ENCODE measurements at places on chromosomes 13 and 19.

DNA sequence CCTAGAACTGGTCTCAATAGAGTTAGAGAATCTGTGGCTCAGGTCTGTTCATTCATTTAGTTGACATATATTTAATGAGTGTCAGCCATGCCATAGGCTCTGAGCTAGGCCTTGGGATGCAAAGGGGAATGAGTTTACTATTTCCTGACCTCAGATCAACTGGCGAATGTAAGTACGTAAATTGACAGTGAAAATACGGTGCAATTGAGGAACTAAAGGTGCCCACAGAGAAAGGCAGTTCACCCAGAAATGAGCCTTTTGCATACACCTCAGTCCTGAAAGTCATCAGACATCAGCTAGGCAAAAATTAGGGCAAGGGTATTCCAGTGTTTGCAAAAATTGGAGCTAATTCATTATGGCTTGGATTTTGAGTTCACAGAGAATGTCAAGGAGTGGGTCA is 20.6 kb upstream of the UPF3A start:
- DNase-seq: no peak

- no peak for DNase-seq
Measured at GRCh38 chr19:13974073-13974472, 21.8 kb downstream of the DCAF15 start.

- no peak for DNase-seq
Measured at GRCh38 chr19:7676376-7676775, 514 bp upstream of the MCEMP1 start.

DNA sequence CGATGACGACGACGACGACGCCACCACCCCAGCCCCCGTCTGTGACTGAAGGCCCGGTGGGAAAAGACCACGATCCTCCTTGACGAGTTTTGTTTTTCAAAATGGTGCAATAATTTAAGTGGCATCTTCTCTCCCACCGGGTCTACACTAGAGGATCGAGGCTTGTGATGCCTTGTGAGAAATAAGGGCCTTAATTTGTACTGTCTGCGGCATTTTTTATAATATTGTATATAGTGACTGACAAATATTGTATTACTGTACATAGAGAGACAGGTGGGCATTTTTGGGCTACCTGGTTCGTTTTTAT is 2.5 kb downstream of the KLF2 start:
- DNase-seq: no peak

DNA sequence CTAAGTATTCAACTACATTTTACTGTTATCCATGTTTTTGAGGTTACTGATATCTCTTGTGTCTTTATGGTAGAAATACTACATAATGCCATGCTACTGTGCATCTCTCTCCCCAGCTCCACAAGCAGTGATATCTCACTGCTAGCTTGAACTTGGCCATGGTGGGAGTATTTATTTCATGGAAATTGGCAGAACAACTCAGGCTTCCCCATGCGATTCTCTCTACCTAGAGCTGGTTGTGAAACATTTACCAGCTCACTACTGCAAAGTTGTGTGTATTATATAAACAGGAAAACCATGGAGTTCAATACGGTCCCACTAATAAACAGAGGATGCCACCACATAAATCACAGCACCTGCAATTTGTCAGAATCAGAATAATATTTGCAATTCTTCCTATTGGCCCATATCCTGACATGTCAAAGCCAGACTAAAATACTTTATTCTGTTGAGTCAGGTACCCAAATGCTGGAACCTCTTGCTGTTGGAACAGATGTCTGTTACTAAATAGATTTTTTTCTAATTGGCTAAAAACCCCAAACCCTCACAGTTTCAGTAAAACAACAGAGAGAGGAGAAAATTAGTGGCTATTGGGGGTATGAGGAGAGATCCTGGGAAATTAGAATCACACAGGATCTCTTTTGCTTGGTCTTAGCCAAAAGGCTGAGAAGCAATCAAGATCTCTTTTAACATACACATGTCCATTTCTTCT is 91.4 kb upstream of the SLC10A2 start:
- DNase-seq: no peak

DNA sequence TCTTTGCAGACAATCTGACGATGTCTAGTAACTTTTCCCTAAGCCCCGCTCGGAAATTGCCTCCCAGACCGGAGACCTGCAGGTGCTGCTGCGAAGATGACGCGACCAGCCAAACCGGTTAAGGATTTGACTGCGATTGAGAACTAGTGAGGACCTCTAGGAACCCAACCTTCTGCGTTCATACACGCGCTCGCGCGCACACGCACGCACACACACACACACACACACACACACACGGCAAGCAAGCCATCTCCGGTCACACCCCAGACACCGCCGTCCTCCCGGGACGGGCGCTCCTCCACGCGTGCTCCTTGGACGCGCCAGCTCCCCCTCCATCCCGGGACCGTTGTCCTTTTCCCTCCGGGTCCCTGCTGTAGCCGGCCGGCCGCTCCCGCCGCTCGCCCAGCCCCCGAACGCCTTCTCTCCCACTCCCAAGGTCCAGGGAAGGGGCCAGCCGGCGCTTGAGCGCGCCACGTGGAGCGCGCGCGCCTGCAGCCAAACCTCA is 1.2 kb downstream of the TBC1D4 start:
- no peak for DNase-seq

GRCh38 chr13:79846386-79846785 is 365.4 kb downstream of the NDFIP2 start:
- no peak for DNase-seq

DNA sequence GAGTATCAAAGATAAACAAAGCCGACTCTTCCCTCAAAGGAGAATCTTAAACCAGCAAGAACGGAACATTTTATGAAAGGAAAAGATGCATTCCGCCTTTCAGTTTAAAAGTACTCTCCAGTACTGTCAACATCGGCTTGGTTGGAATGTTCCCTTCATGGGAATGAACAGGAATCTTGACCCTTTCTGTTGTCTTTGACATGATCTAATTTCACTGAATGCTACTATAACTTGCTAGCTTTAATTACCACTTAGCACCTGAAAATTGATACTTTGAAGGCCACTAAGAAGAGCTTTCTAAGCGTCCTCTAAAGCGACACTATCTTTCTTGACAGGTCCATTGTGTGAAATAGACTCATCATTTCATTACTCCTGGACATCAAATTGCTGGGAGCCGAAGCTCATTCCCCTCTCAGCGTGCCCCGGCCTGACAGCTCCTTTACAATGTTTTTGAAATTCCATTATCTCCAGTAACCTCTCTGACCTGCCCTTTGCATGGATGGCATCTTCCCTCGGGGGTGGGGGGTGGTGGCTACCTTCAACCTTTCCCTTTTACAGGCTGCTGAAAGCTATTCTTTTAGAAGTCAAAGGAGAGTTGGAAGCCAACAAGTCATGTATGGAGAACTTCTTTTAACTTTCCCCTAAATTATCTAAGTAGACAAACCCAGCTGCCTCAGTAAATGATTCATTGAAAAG is 67.9 kb downstream of the EFNB2 start:
- no peak for DNase-seq

DNA sequence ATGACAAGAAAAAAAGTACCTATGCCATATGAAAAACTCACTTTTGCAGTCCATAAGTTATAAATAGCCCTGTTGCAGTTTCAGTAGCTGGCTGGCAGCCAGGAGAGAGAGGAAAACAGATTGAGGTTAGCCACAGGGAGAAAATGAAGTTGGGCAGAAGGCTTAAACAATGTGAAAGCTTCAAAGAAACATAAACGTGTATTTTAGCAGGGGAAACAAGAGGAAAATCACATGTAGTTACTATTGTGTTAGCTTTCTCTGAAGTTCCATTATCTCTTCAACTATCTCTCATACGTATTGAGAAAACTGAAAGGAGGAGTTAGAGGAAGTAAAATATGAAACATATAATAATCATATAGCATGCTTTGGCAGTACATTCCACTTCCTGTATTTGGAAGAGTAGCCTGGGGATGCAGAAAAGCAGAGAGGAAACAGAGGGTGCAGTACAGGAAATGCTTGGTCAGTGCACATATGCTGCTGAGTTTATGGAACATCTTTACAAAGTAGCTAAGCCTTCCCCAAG is 1551.1 kb downstream of the EFNB2 start:
- DNase-seq: peak; percentile 2

- DNase-seq: no peak
Measured at GRCh38 chr19:5293612-5294378, 46.8 kb downstream of the PTPRS start.

GRCh38 chr13:50080203-50080910 is 65.1 kb downstream of the KCNRG start:
- no peak for DNase-seq

DNA sequence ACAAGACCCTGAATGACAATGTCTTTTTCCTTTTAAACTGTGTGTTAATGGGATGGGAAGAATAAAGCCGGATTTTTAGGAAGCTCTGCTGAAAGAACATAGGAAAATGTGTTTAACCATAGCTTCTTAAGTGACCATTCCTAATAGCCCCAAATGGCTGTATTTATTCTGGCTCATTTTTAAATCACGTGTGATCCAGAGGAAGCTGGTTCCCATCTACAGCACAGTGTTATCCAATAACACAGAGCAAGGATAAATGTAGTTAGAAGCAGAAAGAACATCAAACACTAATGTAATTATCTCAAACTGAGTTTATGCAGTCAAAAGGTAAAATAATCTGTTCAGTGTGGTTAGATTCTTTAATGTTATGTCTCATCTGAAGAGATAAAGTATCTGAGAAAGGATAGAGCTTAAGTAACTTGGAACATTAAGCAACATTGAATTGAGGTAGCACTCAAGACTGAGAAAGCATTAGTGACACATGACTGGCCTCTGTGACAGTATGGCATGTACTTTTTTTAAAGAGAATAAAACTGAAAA is 853.3 kb downstream of the GPC5 start:
- DNase-seq: no peak

GRCh38 chr13:39110518-39111097 is 72.4 kb downstream of the NHLRC3 start:
- DNase-seq: no peak

- no peak for DNase-seq
Measured at GRCh38 chr19:15010501-15011300, 31.0 kb upstream of the SLC1A6 start.

- no peak for DNase-seq
Measured at GRCh38 chr13:34593658-34594057, 348.4 kb upstream of the NBEA start.

DNA sequence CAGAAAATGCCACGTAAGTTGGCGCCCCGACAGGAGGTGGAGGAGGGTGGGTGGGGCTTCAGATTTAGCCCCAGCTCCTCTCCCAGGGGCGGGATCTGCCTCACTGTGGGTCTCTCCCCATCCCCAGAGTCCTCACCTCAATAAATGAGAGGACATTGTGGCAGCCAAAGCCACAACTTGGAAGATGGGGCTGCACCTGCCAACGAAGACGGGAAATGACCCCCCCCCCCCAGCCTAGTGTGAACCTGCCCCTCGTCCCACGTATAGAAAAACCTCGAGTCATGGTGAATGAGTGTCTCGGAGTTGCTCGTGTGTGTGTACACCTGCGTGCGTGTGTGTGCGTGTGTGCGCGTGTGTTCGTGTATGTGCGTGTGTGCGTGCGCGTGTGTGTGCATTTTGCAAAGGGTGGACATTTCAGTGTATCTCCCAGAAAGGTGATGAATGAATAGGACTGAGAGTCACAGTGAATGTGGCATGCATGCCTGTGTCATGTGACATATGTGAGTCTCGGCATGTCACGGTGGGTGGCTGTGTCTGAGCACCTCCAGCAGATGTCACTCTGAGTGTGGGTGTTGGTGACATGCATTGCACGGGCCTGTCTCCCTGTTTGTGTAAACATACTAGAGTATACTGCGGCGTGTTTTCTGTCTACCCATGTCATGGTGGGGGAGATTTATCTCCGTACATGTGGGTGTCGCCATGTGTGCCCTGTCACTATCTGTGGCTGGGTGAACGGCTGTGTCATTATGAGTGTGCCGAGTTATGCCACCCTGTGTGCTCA is 1.5 kb upstream of the TRAPPC5 start:
- peak; percentile 39 for DNase-seq

GRCh38 chr19:53007606-53008005 is 6.1 kb upstream of the ERVV-1 start:
- no peak for DNase-seq

DNA sequence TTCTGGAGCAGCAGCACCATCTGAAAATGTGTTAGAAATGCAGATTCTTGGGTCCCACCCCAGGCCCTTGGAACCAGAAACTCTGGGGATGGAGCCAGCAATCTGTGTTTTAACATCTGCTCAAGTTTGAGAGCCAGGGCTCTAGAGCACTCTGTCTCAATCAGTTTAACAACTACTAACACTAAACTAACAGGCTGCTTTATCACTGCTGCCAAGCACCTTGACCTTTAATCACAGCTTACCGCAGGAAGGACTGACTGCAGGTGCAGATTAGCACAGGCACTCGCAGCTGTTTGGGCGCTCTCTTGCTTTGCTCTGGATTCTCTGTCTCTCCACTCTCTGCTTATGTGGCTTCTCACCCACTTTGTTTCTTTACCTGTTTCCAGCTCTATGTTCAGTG is 163.5 kb downstream of the MTUS2 start:
- no peak for DNase-seq

DNA sequence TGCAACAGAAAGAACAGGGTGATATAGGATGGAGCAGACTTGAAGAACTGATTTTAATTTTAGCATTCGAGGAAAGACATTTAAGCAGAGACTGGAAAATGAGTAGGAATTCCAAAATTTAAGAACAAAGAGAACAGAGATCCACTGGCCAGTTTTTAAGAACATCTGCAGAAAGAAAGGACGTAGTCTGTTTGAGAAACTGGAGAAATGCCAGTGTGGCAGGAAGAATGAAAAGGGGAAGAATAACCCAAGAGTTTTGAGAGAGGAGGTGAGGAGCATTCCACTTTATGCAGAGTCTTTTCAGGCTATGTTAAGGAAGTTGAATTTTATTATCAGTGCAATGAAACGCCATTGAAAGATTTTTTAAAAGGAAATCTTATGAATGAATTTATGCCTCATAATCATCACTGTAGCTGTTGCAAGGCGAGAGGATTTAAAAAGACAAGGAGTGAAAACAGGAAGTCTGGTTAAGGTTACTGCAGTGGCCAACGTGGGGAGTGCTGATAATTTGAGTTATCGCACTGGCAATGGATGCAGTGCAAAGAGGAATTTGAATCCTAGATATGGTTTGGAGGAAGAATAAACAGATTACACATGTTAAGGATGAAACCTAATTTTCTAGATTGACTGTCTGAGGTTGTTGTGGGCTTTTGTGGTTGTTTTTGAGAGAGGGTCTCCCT is 253.8 kb downstream of the DACH1 start:
- no peak for DNase-seq

- DNase-seq: peak; percentile 66
Measured at GRCh38 chr19:38769635-38770211, 3.6 kb downstream of the LGALS7 start.

Measured in stimulated activated CD4-positive, alpha-beta T cell treated with anti-CD3 and anti-CD28 coated beads, Interleukin-12 subunit alpha, Interleukin-12 subunit beta, amount 100 ng/mL, for 24 hours (primary cell).